ENCODE measurements at places on chromosomes 4 and X.
A peak's percentile ranks its signal among the peaks of the same experiment; 100 is the strongest.

DNA sequence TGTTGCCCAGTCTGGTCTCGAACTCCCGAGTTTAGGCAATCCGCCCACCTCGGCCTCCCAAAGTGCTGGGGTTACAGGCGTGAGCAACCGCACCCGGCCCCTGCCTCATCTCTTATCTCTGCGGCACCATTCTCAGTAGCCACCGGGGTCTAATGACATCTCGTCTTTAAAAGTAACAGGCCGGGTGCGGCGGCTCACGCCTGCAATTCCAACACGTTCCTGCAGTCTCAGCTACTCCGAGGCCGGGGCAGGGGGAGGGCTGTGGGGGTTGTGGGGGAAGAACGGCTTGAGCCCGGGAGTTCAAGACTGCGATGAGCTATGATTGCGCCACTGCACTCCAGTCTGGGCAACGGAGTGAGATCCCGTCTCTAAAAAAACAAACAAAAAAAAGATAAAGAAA lies 28.8 kb downstream of the ING2 start:
- no peak for DNase-seq

- DNase-seq: no peak
These were observed 13.8 kb upstream of the DDX53 start for GRCh38 chrX:22985958-22986357.

GRCh38 chr4:141375855-141376254 lies 155.2 kb downstream of the ZNF330 start:
- peak; percentile 4 for DNase-seq

DNA sequence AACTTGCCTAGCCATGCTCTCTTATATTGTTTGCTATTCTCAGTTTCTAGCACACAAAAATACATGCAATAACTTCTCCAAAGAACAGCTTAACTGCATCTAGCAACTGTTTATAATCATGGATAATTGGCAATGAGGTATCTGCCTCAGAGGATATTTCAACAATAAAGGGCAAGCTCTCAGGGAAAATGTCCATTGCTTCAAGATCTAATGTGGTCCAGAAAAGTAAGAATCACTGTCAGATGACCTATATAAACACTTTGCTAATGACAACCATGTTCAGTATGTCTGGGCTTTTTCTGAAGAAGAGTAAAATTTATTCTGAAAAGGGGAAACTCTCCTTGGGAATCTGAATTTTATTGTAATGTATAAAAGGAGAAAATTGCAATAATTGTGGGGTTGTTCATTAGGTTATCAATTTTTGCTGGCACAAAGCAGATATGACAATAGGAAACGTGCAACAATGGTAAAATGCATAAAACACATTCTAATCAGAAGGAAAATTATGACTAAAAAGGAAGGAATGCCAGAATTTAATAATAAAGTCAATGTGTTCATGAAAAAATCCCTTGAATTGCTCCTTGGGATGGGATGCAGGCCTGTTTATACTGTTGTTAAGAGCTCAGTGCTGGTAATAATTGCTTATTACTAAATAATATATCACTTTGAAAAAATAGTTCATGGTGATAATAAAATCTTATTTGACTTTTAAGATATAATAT lies 90.3 kb downstream of the ANTXR2 start:
- DNase-seq: no peak

GRCh38 chr4:76850010-76850441 lies 47.9 kb downstream of the SOWAHB start:
- peak; percentile 55 for DNase-seq

DNA sequence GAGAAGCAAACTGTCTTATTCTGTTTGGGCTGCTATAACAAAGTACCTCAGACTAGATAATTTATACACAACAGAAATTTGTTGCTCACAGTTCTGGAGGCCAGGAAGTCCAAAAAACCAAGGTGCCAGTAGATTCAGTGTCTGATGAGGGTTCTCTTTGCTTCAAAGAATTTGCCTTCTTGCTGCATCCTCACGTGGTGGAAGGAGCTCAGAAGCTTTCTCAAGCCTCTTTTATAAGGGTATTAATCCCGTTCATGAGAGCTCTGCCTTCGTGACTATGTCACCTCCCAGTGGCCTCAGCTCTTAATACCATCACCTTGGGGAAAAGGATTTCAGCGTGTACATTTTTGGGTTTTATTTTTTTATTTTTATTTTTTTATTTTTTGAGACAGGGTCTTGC lies 20.1 kb downstream of the CA5B start:
- no peak for DNase-seq

- no peak for DNase-seq
These were observed 13.3 kb downstream of the TLR10 start for GRCh38 chr4:38769441-38769840.

- no peak for DNase-seq
These were observed 35.5 kb upstream of the SORBS2 start for GRCh38 chr4:185847352-185848097.

DNA sequence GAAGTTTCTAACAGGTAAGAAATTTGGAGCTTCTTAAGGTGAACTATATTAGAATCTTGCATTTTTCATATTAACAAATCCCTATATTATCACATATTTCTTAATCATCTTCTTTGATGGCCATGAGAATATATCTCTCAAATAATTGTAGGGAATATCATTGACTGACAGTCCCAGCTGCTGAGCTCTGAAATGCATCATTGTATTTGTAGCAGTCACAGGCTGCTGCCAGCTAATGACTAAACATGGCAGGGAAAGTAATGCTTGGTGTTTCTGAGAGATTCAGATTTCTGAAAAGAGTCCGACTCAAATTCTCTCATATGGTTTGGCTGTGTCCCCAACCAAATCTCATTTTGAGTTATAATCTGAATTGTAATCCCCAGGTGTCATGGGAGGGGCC lies 171.9 kb downstream of the TRAM1L1 start:
- no peak for DNase-seq

- no peak for DNase-seq
These were observed 704.8 kb downstream of the ARAP2 start for GRCh38 chr4:35539404-35540055.

DNA sequence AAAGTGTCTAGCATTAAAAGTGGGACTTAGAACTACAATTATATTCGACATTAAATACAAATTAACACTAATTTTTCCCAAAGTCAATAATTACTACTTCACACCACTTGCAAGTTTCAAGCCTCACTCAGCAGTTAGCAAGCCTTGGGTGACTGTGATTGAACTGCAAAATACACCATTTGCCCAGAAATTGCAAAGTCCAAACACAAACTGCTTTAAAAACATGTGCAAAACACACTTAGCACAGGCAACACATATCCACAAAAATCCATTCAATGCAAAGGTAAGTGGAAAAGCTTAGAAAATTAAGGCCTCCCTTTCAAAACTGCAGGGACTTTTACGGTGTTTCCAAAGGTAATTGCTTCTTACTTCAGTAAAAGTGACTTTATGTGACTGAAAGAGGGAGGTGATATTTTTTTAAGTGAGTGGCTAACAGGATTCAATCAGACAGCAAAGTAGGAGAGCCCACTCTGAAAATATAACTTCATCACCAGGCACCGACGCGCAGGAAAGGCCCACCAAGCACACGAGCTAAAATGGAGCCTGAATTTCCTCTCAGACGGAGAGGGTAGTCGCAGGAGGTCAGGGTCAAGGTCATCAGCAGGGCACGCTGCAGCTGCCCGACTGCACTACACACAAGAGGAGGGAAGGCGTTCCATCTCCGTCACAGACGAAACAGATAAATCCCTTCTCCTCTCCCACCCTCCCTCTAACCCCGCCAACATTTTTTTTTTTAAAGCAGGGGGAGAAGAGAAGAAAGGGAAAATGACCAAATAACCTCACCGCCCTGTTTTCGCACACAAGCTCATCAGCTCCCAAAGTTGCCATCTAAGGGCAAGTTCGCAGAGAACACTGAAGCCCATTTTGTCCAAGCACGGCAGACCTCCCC lies 3.1 kb downstream of the ZNF827 start:
- DNase-seq: no peak

DNA sequence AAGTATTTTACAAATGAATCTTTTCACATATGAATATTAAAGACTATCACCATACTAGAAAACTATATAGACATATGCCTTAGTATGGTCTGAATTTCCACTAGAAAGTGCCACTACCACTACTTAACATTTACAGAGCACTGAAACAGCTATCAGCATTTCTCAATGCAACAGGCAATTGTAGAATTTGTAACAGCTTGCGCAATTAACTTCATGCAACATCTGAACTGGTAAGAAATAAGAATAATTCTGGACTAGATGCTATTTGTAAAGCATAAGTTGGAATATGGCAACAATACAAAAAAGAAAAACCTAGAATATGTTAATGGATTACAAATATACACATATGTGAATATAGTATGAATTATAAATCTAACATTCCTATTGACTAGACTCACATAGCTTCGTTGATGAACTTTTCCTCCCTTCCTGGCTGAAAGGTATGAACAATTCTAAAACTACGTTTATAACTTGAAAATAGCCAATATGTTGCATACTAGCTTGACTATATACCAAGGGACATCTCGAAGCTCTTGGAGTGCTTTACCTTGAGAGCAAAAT lies 82.0 kb downstream of the ATP8A1 start:
- no peak for DNase-seq

DNA sequence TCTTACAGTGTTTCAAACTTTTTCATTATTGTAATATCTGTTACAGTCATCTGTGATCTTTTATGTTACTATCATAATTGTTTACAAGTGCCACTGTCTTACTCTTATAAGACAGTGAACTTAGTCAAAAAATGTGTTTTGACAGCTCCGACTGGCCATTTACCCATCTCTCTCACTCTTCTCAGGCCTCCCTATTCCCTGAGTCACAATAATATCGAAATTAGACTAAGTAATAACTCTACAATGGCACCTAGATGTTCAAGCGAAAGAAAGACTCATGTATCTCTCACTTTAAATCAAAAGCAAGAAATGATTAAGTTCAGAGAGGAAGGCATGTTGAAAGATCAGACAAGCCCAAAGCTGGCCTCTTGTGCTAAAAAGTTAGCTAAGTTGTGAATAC lies 184.2 kb downstream of the CDS1 start:
- no peak for DNase-seq

DNA sequence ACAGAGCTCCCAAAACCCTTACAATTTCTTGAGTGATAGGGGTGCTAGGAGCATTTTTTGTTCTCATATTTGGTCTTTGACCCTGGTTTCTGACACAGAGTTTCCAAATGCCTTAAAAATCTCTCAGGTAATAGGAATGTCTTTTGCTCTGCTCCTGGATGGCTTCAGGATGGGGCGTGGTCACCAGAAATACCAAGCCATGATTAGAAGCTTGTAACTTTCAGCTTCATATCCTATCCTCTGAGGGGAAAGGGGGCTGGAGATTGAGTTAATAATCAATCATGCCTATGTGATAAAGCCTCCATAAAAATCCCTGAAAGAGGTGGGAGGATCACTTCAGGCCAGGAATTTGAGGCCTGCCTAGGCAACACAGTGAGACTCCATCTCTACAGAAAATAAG lies 34.6 kb upstream of the IL9R start:
- no peak for DNase-seq

DNA sequence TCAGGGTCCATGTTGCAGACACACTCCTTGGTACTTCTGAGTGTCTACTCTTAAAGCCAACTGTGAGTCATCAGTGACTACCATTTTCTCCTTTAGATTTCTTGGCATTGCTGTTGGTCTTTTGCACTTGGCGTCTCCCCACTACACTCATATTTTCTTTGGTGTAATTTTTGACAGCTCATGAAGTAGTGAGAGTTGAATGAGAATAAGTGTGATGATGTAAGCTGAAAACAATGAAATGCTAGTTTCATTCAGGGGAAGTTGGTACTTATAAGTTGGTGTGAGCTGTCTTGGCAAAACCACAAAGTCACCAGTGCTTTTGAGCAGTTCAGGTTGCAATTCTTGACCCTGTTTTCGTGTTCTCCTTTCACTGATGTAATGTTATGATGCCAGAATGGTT lies 142.9 kb upstream of the ARX start:
- no peak for DNase-seq

- DNase-seq: peak; percentile 39
These were observed at the start of gene ZNF827 for GRCh38 chr4:145938618-145939440. TSS of gene ZNF827 (minus strand) at chr4:145938823. CDS start at chr4:145938407, 416 bp downstream.

GRCh38 chr4:7066006-7066405 lies 1.9 kb downstream of the GRPEL1 start:
- DNase-seq: no peak

GRCh38 chr4:124203613-124204238 lies 508.8 kb downstream of the ANKRD50 start:
- DNase-seq: no peak

DNA sequence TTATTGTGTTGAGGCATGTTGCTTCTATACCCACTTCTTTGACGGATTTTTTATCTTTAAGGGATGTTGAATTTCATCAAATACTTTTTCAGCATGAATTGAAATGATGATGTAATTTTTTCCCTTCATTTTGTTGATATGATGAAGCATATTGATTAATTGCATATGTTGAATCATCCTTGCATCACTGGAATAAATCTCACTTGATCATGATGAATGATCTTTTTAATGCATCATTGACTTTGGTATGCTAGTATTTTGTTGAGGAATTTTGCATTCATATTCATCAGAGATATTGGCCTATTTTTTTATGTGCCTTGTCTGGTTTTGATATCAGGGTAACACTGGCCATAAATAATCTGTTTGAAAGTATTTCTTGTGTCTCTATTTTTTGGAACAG lies 754.7 kb downstream of the KCTD8 start:
- no peak for DNase-seq

- peak; percentile 81 for DNase-seq
These were observed at the start of gene PDGFRA for GRCh38 chr4:54228961-54229501. TSS of gene PDGFRA (plus strand) at chr4:54229293. CDS start at chr4:54258769, 29,476 bp downstream.

DNA sequence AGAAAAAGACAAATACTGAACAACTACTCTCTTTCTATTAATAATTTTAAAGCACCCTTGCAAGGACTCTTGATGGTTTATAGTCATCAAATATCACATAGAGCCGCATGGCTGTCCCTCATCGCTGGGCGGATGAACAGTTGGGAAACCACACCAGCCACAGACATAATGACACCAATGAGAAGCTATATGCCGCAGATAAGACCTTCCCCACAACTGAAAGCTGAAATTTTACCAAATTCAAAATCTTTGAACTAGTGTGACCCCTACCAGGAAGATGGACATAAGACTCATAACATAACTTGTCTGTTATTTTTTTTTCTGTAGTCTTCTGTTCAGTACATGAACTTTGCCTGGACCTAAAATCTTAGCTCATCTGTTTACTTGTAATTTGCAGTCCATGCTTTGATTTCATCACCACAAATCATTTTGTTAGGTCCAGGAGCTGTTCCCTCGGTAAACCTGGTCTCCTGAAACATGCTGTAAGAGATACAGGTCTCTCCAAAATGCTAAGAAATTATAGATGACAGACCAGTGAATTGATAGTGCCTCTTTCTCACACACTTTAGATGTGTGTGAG lies 157.3 kb upstream of the RAPGEF2 start:
- DNase-seq: no peak

DNA sequence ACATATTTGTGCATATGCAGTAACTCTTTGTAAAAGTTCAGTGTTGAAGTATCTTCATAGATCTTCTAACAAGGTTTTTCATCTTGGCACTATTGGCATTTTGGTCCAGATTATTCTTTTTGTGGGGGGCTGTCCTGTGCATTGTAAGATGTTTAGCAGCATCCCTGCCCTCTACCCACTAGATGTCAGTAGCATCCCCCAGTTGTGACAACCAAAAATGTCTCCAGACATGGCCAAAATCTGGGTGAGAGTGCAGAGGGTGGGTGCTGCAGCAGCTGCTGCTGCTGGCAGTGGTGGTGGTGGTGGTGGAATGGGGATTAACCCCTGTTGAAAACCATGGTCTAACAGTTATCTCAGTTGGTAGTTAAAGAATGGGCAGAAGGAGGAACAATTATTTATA lies 370.0 kb downstream of the GPAT3 start:
- DNase-seq: no peak

GRCh38 chr4:110109455-110109854 lies 89.0 kb downstream of the ELOVL6 start:
- no peak for DNase-seq
